ENCODE measurements at places on chromosomes 11 and 22.

DNA sequence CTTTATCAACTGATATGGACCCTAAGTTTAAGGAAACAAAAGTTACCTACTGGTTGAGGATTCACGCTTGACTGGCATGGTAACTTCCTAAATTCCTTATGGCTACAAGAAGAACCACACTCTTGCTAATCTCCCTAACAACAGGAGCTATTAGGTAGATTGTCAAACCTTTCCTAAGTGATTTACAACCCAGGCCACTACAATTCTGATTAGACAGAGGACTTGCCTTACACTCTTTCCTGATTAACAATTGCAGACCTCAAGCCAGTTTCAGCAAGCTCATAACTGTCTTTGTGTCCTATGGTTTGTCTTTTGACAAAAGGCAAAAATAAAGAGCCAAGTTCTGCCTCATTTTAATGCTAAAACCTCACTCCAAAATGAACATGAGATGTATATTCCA lies 16.3 kb downstream of the OR52K2 start:
- no peak for DNase-seq

DNA sequence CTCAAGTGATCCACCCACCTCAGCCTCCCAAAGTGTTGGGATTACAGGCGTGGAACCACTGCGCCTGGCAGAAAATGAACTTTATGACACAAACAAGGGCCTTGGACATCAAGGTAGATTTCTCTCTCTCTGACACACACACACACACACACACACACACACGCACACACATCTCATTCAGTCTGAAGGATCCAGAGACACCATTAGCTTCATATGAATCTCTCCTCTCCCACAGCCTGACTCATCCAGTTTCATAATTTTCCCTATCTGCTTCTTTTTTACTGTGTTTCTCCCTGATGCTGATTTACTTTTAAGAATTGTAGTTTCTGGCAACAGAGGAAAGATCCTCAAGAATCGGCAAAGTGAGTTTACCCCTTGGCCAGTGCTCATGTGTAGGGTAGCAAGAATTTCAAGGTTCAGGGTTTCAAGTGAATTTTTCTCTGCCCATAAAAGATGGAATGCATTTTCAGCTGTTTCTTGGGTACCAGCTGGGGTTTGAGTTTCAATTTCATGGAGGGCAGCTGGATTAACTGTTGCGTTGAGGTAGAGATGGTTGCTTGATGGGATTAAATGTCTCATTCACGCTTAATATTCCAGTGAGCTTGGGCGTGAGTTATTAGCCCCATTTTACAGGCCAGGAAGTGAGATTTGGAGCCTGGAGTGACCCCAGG lies 3.5 kb downstream of the MYO18B start:
- DNase-seq: no peak

DNA sequence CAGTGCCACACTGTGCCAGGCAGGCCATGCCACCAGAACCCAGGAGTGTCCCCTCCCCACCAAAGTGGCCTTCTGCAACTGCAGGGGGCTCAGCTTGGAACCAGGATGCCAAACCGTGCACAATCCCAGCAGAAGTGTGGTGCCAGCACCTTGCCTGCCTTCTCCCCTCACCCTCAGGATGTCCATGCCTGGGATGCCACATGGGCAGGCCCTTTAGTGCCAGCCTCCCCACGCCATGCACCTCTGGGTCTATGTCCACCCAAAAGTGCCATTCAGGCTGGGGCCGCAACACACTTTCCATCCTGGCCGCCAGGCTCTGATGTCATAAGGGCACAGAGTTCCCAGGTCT lies 8.7 kb upstream of the TBC1D22A start:
- DNase-seq: no peak

- no peak for DNase-seq
Measured at GRCh38 chr22:25882360-25882759, 140.4 kb downstream of the MYO18B start.

Data from activated CD4-positive, CD25-positive, alpha-beta regulatory T cell treated with anti-CD3 and anti-CD28 coated beads, Interleukin-2, amount 50 U/mL, for 16 hours (primary cell).